ENCODE measurements at places on chromosomes 3 and 15.

- DNase-seq = no peak
These were observed 142.7 kb downstream of the ULK4 start for GRCh38 chr3:41819236-41819635.

DNA sequence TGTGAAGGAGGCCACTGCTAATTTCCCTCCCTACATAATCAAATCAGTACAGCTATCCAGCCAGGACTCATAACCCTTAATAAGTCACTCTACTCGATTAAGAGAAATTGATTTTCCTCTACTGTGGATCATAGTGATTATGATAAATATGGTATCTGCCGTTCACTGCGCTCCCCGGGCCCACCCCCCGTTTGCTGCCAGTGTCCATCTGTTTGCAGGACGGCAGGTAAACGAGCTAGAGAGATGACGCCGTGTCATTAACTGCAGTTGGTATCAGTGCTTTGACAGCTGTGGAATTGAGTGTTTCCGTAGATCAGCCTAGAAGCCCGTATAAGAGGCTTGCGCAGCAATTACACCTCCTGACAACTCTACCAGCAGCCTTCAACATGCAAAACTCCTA, 94.9 kb downstream of the ROBO2 start:
- no peak for DNase-seq

- DNase-seq = no peak
These were observed 32.4 kb downstream of the FAM43A start for GRCh38 chr3:194718079-194718478.

DNA sequence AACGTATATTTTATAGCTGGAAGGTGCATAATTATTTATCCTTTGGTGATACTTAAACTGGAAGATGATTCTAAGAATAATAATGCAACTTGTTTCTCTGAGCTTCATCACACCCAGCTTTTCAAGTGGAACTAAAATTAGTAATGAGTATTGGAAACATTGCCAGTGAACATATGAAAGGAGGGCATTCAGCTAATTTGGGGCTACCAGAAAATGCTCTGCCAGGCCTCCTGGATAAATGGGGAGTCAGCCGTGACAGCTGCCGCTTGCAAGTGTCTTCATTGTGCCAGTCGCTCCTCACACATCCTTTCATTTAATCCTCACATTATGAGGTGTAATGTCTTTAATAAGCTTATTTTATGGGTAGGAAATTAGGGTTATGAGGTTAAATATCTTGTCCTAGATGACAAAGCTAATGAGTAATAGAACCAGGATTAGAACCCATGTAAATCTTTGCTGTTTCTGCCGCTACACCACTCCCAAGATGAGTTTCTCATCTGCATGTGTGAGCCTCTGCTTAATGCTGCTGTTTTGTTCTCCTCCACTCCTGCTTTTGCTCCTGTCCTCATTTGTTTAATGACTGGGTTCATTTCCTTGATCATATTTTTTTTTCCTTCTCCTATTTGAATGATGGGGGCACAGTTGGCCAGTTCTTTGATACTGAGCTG, 155.7 kb downstream of the PLCL2 start:
- no peak for DNase-seq

- no peak for DNase-seq
These were observed 95.0 kb downstream of the VGLL4 start for GRCh38 chr3:11548721-11549131.

DNA sequence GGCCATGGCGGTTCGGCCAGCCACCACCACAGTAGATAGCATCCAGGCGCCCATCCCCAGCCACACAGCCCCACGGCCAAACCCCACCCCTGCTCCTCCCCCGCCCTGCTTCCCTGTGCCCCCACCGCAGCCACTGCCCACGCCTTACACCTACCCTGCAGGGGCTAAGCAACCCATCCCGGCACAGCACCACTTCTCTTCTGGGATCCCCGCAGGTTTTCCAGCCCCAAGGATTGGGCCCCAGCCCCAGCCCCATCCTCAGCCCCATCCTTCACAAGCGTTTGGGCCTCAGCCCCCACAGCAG, 29.5 kb downstream of the PTPN23 start:
- DNase-seq = no peak

- DNase-seq = no peak
These were observed 84.3 kb downstream of the KLHL25 start for GRCh38 chr15:85710340-85710842.

- DNase-seq = no peak
These were observed 11.5 kb upstream of the TFG start for GRCh38 chr3:100697723-100698285.

DNA sequence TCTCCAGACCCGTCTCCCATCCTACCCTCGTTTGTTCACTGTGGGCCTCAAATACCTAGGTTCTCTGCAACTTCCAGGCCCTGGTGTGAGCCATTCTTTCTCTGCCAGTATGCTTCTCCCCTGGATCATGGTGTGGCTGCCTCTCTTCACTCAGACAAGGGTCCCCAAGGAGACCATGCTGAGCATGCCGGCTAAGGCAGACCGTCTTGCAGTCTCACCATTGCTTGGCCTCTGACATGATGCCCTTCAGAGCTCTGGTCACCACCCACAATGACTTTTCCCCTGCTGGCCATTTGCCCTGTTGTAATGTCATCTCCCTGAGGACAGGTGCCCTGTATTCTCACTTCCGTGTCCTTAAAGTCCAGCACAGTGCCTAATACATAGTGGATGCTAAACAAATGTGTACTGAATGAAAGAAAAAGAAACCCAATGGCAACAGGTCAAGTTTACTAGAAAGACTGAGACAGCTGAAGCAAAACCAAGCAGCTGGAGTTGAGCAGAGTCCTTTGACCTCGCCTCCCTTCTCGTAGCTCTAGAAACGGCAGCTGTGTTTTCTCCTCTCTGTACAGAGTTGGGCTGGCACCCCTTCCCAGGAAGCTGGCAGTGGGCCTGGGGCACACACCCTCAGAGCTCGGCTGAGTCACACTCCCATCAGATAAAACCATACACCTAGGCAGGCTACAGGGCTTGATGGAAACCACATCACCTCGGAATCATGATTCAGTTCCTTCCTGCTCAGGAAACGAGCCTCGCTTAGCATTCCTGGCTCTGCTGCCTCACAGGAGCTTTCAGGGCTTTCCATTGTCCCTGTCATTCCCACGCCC, 8.6 kb downstream of the TLR9 start:
- peak; percentile 47 for DNase-seq

DNA sequence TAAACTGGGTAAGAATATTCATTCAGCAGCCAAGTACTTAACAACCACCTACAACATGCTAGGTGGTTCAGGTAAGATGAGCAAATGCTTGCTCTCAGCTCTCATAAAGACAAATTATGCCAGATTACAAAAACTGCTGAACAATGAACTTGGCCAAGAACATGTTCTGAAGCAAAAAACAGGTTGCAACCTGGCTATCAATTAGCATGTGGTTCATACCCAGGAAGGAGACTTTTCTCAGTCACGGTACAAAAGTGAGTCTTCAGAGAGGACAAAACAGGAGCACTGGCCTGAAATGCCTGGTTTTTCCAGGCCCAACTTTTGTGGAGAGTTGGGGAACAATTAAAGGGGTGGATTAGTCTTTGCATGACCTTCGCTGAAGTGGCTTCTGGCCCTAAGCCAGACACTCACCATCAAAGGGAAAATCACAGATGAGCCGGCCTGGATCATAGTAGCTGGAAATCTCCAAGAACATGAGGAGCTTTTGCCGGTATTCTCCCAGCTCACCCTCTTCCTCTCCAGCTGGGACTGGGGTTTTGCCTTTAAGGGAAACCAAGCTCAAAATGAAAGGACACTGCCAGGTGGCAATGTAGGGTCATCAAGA, 7.6 kb upstream of the PLA2G4F start:
- DNase-seq = no peak

- DNase-seq = no peak
These were observed 212.5 kb upstream of the COL8A1 start for GRCh38 chr3:99425930-99426329.

DNA sequence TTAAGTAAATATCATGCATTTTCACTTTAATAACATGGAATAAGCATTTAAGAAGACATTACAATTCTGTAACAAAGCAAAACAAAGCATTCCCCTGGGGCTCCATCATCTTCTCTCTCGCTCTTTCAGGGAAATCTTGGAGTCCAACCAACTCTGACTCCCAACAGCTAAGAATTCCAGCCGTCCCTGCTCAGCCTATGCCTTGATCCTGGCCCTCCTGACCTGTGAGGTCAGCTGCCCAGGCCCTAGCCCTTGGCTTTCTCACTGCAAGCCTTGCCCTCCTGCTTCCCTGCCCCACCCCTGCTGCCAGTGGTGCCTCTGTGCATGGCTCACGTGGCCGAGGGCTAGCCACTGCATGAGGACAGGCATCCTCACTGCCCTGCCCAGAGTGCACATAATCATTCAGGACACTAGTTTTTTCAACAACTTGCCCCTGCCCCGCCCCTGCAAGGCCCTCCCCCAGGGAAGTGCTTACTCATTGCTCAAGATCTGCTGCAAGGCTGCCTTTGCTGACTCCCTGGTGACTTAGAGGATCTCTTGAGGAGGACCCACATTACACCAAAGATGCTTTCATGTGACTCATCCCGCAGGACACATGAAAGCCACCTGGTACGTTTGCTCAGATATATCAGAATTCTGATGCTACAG, 37.6 kb downstream of the MTMR10 start:
- DNase-seq = no peak

DNA sequence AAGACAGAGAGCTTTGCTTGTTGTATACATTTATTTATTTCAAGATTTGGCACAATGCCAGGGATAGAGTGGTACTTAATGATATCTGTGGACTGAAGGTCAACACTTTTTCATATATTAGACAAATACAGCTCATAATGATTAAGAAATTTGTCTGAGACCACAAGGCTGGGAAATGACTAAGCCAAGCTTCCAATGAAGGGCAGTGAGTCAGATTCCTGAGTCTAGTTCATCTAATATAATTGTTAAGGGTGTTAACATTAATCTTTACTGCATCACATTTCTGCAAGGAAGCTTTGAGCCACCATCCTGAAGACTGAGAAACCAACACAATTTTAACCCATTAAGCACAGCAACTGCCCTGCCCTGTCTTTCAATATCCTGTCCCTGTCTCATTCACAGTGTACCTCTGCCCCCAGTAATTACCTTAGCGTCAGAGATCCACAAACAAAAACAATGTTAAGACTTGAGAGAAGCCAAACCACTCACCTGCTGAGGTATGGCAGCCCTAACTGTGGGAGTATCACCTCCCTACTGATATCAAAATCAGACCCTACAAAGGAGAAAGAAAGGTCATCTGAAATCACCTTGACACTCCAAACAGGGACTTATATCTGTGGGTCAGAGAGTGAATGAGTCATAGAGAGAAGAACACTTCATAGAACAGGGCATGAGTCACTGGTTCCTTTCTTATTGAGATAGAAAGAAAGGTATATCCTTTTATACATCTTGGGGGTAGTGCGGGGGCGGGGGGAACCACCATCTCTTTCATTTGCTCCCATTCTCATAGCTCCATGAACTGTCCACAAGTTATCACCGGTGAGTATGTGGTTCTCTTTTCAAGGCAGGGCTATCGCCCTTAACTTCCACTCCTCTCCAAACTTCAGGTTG, 74.7 kb downstream of the MAGI1 start:
- DNase-seq = no peak

DNA sequence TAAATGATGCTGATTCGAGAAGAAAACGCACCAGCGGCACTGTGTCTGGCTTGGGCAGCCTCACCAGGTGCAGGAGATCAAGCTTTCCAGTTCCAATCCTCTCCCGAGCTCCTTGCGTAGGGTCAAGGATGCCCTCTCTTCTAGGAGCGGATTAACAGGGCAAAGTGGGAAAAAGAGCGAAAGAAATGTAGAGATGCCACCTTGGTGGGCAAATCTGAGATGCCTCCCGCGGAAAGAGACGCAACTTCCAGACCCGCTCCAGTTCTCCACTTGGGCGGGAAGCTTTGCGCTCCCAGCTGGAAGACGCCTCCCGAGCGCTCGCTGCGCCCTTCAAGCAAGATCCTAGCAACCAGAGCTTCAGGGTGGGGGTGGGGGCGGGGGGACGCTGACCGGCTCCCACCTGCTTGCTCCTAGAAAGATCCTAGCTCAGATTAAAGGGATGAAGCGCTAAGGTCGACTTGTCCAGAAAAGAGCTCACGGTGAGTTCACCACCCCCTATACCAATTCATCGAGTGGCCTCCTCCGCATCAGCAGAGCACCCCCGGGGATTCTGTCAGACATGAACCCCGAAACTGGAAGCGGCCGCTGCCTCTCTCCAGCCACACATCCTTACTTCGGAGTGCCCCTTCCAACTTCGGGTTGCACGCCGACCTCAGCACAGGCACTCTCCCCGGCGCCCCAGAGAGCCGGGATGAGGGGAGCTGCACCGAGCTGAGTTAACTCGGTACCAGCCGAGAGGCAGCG, 769 bp downstream of the TAFA4 start:
- DNase-seq = no peak

- DNase-seq = no peak
These were observed 810.3 kb downstream of the VGLL3 start for GRCh38 chr3:86180696-86181095.

DNA sequence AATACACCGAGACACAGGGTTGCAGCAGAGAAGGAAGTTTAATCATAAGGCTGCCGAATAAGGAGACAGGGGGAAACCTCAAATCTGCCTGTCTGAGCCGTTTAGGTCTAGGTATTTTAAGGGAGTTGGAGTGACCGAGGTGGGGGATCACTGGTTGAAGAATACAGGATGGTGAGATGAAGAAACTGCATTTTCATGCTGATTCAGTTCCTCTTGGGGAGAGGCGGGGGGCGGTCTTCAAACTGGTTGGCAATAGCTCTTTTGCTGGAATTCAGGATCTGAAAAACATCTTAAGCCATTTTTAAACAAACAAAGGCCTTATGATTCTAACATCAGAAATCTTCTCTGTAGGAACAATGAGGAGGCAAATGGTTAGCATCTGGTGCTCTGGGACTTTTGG, 699.5 kb upstream of the CFAP20DC start:
- DNase-seq = no peak

- DNase-seq = no peak
These were observed 4.6 kb downstream of the ATP11B start for GRCh38 chr3:182797876-182798275.

DNA sequence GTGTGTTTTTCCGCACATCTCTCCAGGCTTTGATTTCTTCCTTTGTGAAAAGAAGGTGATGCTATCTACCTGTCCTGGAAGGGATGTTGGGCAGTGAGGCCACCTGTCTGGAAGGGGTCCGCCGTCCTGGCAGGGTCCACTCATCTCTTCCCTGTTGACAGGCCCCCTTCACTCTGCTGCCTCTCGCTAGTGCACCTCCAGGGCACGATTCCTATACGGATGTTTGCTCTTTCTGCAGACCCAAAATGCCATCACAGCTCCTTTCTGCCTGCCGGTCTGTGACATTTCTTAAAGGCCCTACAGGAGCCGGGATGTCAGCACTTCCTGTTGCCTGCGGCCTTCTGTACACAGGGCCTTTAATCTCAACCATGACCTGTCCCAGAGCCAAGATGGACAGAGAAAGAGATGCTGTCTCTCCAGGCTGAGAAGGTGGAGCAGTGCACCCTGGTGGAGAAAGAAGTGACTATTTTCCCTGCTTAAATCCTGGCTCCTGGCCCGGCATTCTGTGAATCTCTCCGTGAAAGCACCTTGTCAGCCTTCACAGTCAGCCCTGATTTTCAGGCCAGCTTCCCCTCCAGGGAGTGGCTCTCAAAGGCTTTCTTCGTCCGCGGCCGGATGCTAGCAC, 7.4 kb downstream of the FAM3D start:
- DNase-seq = no peak

Data from activated T-helper 1 cell treated with anti-CD3 and anti-CD28 coated beads, Interleukin-2, amount 50 U/mL, for 16 hours (primary cell).